ENCODE measurements at places on chromosomes 1 and 21. TPM values are rescaled to one million over a fixed set of nuclear protein-coding genes. Genes with fewer than 3 reads are reported as not detected.

The C1orf94 gene
- not detected for total RNA-seq

The GRIK3 gene
- total RNA-seq, result not detected

The VAV3 gene
- total RNA-seq, result 1.2 TPM

The CDA gene
- 10.1 TPM for total RNA-seq
